ENCODE measurements at places on chromosomes 11 and 22. TPM values are rescaled to one million over a fixed set of nuclear protein-coding genes. Genes with fewer than 3 reads are reported as not detected.

- no peak overlapping the region for H3K27ac ChIP-seq
- H3K36me3 ChIP-seq = peaks cover 3% of the 10 kb centered on the region
- DNase-seq = no peak
- H3K4me1 ChIP-seq = no peaks in the 10 kb centered on the region
These were observed 35.3 kb downstream of the C11orf65 start for GRCh38 chr11:108431997-108432396.

The MUC5AC gene
- total RNA-seq = not detected

The UBQLN3 gene
- not detected for total RNA-seq

The LRRN4CL gene
- total RNA-seq = 0.38 TPM

The NNMT gene
- total RNA-seq = not detected

The PTGDR2 gene
- 0.16 TPM for total RNA-seq
